Activated CD4-positive, alpha-beta T cell treated with anti-CD3 and anti-CD28 coated beads, Interleukin-2, amount 50 U/mL, for 24 hours (primary cell): ENCODE measurements at places on chromosomes 3 and 15.

DNA sequence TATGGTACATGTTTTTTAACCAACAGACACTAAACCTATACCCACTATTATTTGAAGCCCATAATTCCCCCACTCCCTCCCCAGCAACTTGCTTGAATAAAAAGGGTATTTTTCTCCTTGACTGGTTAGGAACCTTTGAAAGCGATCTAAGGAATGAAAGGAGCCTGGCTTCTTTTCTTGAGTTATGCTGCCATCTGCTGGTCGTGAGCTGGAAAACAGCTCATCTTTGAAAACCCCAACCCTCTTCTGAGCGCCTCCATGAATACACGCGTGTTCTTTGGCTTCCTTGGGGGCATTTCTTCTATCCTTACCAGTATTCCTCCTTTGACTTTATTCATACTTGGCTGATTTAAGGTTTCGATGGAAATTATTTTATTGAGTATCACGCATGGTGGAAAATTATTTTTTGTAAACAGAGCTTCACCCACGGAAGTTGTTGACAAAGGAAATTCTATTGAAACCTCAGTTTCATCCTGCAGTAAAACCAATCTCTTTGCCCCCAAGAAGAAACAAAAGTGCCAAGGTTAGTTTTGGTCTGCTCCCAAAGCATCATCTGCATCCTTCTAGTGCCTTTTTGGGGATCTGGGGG is 171.6 kb downstream of the SV2B start:
- peak; percentile 31 for DNase-seq

GRCh38 chr15:81785181-81785580 is 260.6 kb downstream of the MEX3B start:
- no peak for DNase-seq

- DNase-seq: no peak
These were observed 140.7 kb downstream of the TCF12 start for GRCh38 chr15:57059026-57059660.

- DNase-seq: peak; percentile 21
These were observed 828 bp downstream of the U2SURP start for GRCh38 chr3:143002083-143002712.

GRCh38 chr3:101377796-101378195 is 57.4 kb upstream of the IMPG2 start:
- DNase-seq: no peak

DNA sequence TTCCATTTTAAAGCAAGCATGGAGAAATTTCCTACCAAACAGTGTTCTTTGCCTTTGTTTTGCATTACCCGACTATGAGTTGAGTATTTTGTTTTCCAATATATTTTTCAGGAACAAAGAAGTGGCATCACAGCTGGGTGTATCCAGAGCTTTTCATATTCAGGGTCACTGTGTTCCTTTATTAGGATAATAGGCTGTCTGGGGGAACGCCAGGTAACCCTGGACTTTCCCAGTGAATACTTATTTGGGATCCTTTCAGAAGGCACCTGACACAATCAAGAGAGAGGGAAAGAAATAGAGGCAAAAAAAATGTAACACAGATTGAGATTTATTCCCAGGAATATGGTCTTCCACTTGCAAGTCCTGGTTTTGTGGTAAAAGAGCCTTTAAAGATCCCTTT is 44.4 kb downstream of the PAQR5 start:
- DNase-seq: no peak

- DNase-seq: no peak
These were observed 26.8 kb downstream of the LRRC31 start for GRCh38 chr3:169842960-169843359.

- no peak for DNase-seq
These were observed 40.9 kb upstream of the EPHB1 start for GRCh38 chr3:134753999-134754742.

- DNase-seq: no peak
These were observed 5.4 kb downstream of the SOX14 start for GRCh38 chr3:137769322-137770065.

DNA sequence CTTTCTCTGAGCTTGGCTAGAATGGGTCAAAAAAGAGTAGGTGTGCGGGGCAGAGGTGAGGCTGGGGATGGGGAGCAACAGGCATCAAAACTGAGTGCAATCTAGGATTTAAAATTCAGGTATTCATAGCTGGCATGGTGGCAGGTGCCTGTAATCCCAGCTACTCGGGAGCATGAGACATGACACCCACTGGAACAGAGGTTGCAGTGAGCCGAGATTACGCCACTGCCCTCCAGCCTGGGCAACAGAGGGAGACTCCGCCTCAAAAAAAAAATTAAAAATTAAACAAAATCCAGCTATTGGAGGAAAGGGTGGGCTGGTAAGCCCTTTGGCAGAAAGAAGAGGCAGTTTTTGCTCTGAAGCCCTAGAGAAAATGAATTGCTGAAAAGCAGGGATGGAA is 485.8 kb upstream of the PROK2 start:
- no peak for DNase-seq

- DNase-seq: no peak
These were observed 22.7 kb downstream of the ATP6V1A start for GRCh38 chr3:113769551-113769950.

GRCh38 chr15:60760646-60761504 is 281.9 kb upstream of the ICE2 start:
- DNase-seq: no peak

GRCh38 chr3:120678331-120678947 is 3.6 kb downstream of the HGD start:
- no peak for DNase-seq

GRCh38 chr3:11382146-11382745 is 110.0 kb downstream of the ATG7 start:
- DNase-seq: no peak

DNA sequence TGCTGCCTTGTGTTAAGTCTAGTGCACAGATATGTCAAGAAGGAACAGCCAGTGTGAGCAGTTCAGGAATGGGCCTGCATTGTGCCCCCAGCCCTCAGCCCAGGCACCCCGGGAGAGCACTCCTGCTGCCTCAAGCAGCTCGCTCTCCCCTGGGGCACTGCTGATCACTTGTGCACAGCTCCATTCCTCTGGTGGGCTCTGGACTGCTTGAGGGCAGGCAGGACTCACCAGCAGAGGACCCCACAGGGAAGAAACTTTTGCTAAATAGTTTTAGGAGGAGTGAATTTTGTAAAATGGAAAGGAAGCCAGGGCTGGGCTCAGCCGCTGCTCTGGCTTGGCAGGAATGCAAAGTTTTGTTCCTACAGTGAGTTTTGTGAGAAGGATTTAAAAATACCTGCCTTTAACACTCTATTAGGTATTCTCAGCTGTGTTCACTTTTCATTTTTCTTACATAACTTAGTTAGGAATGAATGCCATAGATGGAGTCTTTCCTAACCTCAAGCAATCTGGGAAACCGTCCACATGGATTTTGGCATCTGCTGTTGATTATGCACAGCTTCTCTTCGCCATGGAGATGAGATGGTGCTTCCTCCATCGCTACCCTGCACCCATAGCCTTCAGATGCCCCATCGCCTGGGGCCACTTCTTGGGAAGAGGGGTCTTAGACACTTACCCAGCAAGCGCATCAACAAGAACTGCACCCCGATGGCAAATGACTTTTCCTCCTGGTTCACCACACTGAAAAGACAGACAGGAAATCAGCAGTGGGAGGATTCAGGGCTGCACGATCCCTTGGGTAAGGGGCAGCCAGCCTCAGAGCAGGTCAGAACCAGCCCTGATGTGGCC is 42.3 kb upstream of the RAB6B start:
- no peak for DNase-seq

GRCh38 chr3:19734453-19734852 is 199.6 kb downstream of the EFHB start:
- no peak for DNase-seq
